ENCODE measurements at places on chromosomes 4 and X.

- no peak for DNase-seq
Observed at GRCh38 chr4:15525080-15525479, 55.4 kb downstream of the CC2D2A start.

GRCh38 chrX:15204130-15204751 lies 65.6 kb downstream of the ASB9 start:
- no peak for DNase-seq

DNA sequence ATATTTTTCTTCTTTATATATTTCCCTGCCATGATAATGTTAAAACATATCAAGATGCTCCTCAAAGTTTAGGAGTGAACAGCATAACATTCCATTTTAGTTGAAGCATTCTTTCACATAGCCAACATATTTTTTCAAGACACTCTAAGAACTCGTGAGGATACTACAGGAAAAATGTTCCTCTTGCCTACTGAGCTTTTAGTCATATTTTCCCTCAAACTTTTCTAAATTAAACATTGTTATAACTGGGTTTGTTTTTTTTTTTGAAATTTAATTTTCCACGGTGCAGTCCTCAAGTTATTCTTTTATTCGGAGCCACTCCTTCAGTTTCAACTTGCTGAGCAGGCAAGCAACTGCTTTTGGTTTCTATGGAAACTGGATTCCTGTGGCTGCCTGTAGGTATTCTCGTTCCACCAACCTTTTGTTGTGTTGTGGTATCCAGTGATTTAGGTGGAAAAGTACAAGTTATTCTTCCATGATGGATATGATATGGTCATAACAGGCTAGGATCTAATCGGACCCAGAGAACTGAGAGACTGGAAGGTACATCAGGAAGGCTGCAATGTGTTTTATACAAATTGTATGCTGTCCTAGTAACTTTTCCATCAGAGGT lies 248.0 kb downstream of the TRIML1 start:
- peak; percentile 56 for DNase-seq

DNA sequence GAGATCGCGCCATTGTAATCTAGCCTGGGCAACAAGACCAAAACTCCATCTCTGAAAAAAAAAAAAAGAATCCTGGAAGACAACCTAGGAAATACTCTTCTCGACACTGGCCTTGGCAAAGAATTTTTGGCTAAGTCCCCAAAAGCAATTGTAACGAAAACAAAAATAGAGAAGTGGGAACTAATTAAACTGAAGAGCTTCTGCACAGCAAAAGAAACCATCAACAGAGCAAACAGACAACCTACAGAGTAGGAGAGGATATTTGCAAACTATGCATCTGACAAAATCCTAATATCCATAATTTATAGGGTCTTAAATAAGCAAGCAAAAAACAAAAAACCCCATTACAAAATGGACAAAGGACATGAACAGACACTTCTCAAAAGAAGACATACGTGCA lies 76.5 kb upstream of the DUSP21 start:
- DNase-seq: no peak

DNA sequence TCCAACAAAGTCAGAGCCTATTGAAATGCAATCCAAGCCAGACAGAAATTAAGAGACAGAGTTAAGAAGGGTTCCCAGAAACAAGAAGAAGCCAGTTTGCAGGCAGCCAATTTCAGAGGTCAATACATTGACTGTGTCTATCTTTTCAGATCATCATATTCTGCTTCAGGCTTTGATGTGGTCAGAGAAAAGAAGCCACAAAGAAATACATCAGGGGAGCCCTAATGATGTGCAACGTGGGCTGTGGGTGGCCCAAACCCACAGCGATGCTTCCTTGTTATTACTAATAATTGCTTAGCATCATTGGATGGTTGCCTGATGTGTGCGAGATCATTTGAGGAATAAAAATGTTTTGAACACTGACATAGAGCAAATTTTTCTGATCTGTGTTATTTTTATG lies 99.0 kb upstream of the DUSP21 start:
- no peak for DNase-seq

- DNase-seq: no peak
Observed at GRCh38 chr4:6123976-6124375, 76.4 kb downstream of the JAKMIP1 start.

- no peak for DNase-seq
Observed at GRCh38 chrX:133602881-133603280, 187.6 kb upstream of the GPC4 start.

DNA sequence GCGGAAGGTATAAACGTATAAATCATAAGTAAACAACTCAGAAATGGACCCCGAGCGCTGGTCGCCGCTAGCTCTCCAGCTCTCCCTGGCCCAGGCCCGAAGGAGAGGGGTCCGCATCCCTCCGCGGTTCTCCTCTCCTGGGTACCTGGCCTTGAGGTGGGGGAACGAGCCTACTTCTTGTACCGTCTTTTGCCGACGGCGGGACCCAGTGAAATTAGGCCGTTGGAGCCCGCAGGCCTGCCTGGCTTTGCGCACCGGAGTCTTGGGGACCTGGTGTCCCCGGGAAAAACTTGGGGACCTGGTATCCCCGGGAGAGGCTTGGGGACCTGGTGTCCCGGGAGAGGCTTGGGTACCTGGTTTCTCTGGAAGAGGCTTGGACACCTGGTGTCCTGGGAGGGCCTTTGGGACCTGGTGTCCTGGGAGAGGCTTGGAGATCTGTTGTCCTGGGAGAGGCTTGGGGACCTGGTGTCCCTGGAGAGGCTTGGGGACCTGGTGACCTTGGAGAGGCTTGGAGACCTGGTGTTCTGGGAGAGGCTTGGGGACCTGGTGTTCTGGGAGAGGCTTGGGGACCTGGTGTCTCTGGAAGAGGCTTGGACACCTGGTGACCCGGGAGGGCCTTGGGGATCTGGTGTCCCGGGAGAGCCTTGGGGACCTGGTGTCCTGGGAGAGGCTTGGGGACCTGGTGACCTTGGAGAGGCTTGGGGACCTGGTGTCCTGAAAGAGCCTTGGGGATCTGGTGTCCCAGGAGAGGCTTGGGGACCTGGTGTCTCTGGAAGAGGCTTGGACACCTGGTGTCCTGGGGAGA lies 12.0 kb downstream of the SHOX start:
- DNase-seq: no peak

DNA sequence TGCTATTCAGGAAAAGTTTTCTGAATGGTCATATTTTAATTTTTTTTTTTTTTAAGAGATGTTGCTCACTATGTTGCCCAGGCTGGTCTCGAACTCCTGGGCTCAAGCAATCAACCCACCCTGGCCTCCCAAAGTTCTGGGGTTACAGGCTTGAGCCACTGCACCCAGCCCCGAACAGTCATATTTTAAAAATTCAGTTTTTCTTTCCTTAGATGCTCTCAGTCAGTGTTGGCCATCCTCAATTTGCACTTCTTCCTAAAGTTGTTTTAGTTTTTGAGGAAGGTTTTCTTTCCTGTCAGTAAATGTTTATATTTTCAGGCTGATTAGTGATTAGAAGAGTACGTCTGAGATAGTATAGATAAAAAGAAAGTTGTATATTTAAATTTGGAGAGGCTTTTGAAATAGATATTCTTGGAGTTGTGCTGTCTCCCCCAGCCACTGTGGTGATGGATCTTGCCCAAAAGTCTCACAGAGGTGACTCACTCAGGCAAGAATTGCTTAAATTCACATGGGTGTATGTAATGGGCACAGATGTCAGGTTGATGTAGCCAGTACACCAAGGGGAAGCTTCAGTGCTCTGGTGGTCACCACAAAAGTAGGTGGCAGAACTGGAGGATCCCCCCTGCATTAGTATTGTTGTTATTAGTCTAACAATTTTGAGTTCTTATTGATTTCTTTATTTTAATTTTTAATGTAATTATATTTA lies 72.2 kb upstream of the ELOVL6 start:
- peak; percentile 63 for DNase-seq

GRCh38 chr4:67522230-67522629 lies 23.1 kb downstream of the CENPC start:
- DNase-seq: no peak

Data from HT1080 (cell line).